Vagina (tissue), 2 donors: ENCODE measurements at places on chromosomes 16 and 17. TPM values are rescaled to one million over a fixed set of nuclear protein-coding genes. Genes with fewer than 3 reads are reported as not detected.

- no peak for DNase-seq
These were observed 20.3 kb upstream of the GLIS2 start for GRCh38 chr16:4295581-4295980.

- DNase-seq, result no peak
These were observed 18.8 kb downstream of the XPO6 start for GRCh38 chr16:28192806-28193529.

The DPEP3 gene
- not detected for total RNA-seq

GRCh38 chr17:40312893-40313667 is 4.1 kb downstream of the RARA start:
- DNase-seq, result no peak

The HAP1 gene
- 1.2 TPM for total RNA-seq

DNA sequence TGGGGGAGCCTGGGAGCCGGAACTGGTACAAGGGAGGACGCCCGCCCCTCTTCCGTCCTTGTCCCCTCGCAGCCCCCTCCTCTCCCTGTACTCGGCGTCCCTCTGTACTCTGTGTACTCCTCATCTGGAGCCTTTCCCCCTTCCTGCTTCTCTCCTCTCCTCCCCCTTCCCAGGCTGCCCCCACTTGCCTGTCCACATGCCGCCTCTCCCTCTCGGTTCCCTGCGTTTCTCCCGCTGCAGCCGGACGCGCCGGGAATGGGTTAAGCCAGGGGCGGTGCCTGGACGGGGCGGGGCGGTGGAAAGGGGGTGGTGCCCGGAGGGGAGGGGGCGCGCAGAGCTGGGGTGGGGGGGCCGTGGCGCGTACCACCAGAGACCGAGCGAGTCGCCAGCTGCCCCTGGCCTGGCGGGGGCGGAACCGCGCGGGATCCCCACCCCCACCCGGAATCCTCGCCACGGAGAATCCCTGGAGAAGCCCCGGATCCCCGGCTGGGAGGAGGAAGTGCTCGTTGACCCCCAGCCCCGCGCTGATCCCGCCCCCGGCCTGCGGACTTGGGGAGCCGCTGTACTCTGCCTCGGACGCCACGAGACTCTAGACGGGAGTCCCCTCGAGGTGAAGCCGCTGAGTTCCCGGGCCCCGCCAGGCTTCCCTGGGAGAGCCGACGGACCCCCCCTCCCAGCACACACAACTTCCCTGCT is 22.6 kb downstream of the GJD3 start:
- DNase-seq, result no peak

- DNase-seq, result no peak
These were observed 174.6 kb downstream of the TOX3 start for GRCh38 chr16:52372313-52372712.
